Lung microvascular endothelial cell (primary cell): ENCODE measurements at places on chromosomes 3 and 15. TPM values are rescaled to one million over a fixed set of nuclear protein-coding genes. Genes with fewer than 3 reads are reported as not detected.

KNG1 gene
- not detected in 2 replicates for total RNA-seq

CELF6 gene
- total RNA-seq: 0.20 TPM in 1 of 2 replicates, not detected in the other

ITPKA gene
- total RNA-seq: 0.20 and 0.65 TPM in 2 replicates

SCAMP5 gene
- total RNA-seq: 5.6 and 6.1 TPM in 2 replicates

COMMD2 gene
- total RNA-seq: 19.2 and 22.8 TPM in 2 replicates
